Ovary (tissue), 10 donors: ENCODE measurements at places on chromosomes 11 and 22.

DNA sequence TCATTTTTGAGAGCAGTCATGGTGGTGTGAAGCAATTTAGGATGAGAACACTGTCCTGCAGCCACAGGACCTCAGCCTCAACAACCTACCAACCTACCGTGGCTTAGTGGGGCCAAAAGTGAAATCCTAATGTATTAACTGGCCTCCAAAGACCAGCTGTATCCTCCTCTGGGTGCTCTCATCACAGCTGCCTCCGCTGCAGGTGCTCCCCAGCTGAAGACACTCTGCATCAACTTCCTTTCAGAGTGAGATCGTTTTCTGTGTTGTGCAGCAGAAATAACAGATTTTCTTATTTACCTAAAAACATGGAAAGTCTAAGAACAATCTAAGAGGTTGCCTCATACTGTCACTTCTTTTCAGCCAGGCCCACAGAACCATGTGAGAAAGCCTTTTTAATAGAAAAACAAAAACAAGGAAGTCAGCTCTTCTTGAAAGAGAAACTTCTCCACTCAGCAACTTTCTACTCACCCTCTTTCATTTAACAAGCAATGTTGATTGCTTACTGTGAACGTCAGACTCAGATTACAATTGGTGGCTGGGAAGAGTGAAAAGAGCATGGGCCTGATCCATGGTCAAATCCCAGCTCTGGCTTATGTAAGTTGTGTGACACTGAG lies 136.1 kb downstream of the TENM4 start:
- DNase-seq = no peak

DNA sequence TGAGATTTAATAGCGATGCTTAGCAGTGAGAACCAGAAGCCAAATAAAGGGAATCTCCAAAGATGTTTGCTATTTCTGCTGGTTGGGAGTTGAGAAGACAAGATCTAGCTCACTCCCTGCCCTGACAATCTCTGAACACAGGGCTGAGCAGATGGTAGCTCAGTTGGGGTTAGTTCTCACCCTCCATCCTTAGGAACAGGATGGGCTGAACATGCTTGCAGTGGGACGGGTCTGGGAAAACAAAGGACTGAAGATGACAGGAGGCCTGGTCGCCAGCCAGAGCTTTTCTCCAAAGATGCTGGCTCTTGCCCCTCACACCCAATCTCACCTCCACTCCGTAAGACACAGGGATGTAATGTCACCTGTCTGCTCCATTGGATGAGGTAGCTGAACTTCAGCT lies 72.7 kb downstream of the SC5D start:
- no peak for DNase-seq

DNA sequence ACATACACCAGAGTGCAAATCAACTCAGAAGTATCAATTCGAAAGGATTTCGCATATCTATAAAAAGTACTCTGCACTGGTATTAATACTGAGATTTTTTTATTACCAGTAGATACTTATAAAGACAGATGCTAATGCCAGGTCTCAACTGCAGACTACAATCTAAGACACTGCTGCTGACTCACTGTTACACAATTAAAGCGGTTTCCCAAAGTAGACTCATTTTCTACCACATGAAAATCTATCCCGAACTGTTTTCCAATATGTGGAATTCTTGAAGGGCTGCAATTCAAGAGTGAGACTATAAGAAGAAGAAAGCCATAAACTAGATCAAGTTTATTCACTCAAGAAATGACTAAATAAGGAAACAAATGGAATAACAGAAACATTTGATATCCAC lies 57.2 kb upstream of the ARHGAP32 start:
- DNase-seq = no peak

DNA sequence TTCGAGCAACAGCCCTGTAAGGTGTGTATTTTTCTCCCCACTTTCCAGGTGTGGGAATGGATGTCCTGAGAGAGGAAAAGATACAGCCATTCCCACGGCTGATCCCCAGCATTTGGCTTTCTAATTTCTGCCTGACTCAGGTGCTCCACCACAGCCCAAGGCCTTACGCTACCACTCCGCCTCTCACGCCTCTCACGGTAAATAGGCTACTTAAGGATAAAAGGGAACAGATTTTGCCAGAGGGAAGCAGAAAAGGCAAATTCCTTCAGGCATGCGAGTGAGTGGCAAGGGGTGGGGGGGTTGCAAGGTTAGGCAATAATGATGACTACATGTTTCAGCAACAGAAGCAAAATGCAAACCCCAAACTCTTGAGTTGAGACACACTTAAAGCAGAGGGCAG lies 9.2 kb downstream of the PVALB start:
- DNase-seq = no peak

GRCh38 chr22:33400891-33401290 lies 342.7 kb upstream of the SYN3 start:
- no peak for DNase-seq
